ENCODE measurements at places on chromosomes 11 and 22.

DNA sequence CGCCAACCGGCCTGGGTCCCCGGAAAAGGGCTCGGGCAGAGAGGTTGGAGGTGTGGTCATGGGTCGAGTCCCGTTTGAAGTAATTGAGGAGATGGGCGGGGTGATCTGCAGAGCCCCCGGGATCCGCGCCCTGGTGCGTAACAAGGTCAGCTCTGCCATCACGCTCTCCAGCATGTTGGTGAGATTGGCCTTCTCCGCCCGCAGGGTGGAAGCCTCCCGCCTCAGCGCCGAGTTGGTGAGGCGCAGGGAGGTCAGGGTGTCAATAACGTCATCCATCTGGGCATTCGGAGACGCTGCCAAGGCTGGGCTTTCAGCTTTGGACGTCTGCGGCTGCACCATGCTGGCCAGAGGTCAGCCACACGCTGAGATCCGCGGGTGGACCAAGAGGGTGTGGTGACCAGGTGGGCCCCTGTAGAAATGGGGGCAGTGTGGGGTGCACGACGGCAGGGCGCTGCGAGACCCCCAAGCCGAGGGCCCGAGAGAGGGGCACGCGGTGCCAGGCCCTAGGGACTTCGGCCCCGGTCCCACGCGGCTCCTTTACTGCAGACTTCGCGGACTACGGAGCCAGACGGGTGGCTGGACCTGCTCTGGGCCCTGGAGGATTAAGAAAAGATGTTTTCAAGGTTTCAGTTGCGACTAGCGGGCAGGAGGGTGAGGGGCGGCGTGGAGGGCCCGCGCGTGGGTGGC is 672 bp downstream of the RTL6 start:
- peak; percentile 14 for DNase-seq

DNA sequence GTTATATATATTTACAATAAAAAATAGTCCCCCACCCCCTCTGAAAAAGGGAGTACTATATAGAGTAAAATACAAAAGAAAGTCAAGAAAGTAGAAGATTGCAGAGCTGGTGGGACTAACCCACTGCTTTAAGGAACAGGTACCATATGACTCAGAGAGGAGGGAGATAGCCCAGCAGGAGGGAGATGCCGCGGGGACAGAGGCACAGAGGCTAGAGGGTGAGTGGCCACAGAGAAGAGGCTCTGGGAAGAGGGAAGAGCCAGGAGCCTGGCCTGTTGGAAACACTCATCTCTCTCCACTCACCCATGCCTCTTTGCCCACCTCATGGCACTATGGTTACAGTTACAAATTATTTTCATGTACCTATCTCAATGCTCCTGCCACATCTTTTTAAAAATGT is 53.6 kb upstream of the LYVE1 start:
- no peak for DNase-seq

DNA sequence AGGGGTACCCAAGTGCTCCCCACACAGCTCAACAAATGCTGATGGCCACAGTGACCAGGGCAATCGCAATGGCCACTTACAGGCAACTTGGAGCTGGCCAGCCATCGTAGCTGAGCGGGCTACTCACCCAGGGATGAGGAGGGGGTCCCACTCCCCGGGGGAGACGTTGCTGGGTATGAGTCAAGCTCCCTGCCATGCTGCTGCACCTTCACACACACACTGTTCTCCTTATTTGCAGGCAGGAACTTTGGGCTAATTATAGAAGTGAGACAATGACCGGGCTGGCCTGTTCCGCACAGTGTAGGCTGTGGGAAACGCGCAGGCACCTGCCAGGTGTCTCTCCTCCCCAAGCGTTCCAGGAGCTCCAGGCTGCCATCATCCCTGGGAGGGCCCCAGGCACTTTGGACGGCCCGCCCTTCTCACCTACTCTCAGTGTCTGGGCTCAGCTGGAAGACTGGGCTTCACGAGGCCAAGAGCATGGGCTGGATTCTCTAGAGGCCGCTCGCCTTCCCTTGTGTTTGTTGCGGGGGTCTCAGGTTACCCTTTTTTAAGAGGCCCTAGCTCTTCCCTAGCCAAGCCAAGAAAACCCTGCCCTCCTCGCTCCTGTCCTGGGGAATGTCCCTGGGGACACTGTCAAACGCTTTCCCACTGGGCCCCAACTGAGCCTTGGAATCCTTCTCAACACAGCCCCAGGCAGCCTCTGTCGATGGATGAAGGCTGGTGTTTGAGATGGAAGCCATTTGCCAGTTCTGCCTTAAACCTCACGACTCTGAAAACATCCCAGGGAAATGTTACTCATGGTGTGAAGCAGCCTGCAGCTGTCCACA is 73.0 kb downstream of the RTL6 start:
- no peak for DNase-seq

DNA sequence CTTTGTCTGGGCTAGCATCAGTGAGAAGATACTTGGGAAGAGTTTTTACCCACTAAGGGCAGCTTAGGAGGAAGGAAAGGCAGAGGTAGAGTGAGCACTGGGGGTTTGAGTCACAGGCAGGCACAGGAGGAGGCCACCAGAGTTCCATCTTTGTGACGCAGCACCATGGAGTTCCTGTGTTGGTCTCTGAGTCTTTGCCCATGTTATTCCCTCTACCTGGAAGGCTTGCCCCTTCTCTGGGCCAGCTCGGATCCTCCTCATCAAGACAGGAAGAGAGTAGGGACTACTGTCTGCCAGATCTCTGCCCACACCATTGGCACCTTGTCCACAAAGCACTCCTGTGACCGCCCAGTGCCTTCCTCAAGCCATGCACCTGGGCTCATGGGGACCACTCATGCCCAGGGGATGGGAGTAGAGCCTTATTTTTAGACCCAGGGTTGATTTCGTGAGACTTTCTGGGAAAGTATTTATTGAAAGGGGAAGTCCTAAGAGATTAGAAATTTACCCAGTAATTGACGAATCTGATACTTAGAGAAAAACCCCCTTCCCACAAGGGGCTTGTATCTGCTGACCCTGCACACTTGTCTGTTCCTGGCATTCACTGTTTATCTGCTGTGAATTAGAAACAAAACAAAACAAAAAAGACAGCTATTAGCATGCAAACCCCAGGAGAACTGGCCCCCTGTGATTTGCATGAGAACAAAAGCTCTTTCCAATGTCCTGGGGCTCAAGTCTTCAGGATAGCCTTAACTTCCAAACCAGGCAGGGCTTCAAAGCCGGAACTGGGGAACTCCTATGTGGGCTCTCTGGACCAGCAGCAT is 35.9 kb upstream of the MYEOV start:
- no peak for DNase-seq

DNA sequence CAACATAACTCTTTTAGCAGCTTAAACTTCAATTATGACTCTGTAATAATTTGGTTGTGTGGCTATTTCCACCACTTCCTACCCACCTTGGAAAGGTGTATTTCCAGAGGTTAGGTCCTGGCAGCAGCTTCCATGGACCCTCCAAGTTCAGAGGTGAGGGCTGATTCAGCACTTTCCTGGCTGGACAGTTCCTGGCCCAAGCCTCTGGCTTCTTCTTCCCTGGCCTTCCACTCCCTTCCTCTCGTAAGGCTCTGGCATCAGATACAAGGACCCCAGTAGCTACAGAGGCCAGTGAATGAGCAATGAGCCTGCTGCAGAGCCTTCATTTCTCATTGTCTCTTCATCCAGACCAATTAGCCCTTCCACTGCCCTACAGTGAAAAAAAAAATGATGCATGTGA is 98.1 kb upstream of the KIRREL3 start:
- no peak for DNase-seq

Data from activated naive CD4-positive, alpha-beta T cell treated with Interleukin-2 at 50 U/mL for 16 hours (primary cell).